ENCODE measurements at places on chromosomes 5 and 9. TPM values are rescaled to one million over a fixed set of nuclear protein-coding genes. Genes with fewer than 3 reads are reported as not detected.

GRCh38 chr5:157961176-157961575, 102.2 kb upstream of the CLINT1 start:
- no peak for DNase-seq

- DNase-seq: no peak
Observed at GRCh38 chr5:150488519-150489359, 19.2 kb upstream of the NDST1 start.

GRCh38 chr9:135077497-135078200, 9.8 kb upstream of the OLFM1 start:
- DNase-seq: no peak

DNA sequence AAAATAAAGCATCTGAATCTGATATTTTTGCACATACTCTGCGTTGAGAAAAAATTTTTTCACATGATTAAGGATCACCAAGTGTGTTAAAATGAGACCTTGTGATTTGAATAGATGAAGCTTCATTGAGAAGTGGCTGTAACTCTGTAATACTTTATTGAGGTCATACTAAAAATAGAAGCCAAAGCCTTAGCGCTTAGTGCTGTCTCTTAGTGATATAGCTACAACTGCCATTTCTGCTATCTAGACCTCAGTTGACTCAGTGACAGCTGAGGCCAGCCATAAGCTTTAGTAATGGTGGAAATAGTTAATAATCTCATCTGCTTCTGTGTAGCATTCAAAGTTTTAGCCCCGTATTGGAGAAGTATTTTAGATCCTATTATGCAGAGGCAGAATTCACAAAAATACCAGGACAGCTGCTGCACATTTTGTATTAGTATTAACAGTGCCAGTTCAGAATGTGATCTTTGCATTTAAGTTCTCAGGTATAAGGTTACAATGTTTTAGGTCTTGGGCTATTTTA, 107.4 kb upstream of the SGCD start:
- no peak for DNase-seq

Gene GABRG2
- polyA plus RNA-seq: 2.1 TPM

DNA sequence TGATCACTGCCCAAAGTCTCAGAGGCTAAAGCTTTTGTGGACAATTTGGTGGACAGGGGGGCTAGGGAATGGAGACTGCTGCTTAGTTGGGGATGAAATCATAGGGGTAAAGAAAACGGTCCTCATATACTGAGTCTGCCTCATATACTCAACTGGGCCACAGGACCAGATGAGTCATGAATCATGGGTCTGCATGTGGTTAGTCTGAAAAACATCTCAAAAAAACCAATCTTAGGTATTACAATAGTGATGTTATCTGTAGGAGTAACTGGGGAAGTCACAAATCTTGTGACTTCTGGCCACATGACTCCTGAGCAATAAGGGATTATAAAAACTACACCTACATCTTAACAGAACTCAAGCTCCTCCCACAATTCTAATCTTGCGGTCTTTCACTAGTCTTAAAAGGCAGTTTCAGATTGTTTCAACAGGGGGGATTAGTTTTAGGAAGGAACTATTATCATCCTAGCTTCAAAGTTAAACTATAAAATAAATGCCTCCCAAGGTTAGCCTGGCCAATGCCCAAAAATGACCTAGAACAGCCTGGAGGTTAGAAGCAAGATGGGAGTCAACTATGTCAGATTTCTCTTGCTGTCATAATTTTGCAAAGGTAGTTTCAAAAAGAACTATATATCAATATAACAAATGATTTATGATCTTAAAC, 17.5 kb downstream of the TMEM161B start:
- DNase-seq: peak; percentile 45

- peak; percentile 84 for DNase-seq
Observed at GRCh38 chr9:120928483-120929228, 2.1 kb upstream of the TRAF1 start.

DNA sequence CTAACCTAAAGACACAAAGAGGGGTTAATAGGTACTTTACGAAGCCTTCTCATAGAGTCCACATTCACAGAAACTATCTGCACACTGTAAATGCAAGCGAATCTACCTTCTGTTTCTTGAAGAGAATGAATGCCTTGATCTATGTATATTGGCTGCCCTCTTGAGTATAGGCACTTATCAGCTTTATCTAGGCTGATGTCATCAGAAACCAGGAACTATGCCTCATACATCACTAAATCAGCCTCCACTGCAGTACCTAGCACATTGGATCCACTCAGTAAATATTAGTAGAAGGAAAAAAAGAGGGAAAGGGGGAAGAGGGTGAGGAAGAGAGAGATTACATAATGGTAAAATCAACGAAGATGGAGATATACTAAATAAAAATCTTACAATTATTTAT, 477.1 kb downstream of the CAAP1 start:
- no peak for DNase-seq

DNA sequence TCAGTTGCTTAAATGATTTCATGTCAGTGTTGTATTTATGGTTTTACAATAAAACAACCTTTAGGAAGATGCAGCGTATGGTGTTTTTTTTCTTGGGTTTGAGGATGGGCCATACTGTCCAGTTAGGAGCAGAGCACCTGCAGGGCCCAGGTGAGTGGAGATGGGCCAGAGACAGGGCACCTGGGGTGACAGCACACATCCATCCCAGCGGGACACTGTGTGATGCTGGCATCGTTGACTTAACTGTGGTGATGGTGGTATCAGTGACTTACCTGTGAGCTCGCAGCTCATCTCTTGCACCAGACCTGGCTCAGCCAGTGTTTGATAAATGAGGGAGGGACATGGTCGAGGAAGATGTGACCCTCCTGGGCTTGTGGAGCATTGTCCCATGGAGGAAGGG, 21.6 kb downstream of the AMBP start:
- no peak for DNase-seq

- DNase-seq: no peak
Observed at GRCh38 chr5:175609526-175609925, 48.3 kb upstream of the HRH2 start.

GRCh38 chr5:99061711-99062110, 132.9 kb upstream of the CHD1 start:
- no peak for DNase-seq

All from large intestine (tissue), 12 donors.